Activated naive CD4-positive, alpha-beta T cell treated with anti-CD3 and anti-CD28 coated beads, Interleukin-2, amount 10 ng/mL, durations not matched to agents 7 days and 5 days (primary cell): ENCODE measurements at places on chromosomes 1 and 21.

- no peak for DNase-seq
These were observed 181.3 kb upstream of the USP24 start for GRCh38 chr1:55396381-55396891.

GRCh38 chr1:7710859-7711258 lies 60.2 kb upstream of the VAMP3 start:
- DNase-seq: no peak

- no peak for DNase-seq
These were observed 177.3 kb downstream of the CHRM3 start for GRCh38 chr1:239563681-239564080.

DNA sequence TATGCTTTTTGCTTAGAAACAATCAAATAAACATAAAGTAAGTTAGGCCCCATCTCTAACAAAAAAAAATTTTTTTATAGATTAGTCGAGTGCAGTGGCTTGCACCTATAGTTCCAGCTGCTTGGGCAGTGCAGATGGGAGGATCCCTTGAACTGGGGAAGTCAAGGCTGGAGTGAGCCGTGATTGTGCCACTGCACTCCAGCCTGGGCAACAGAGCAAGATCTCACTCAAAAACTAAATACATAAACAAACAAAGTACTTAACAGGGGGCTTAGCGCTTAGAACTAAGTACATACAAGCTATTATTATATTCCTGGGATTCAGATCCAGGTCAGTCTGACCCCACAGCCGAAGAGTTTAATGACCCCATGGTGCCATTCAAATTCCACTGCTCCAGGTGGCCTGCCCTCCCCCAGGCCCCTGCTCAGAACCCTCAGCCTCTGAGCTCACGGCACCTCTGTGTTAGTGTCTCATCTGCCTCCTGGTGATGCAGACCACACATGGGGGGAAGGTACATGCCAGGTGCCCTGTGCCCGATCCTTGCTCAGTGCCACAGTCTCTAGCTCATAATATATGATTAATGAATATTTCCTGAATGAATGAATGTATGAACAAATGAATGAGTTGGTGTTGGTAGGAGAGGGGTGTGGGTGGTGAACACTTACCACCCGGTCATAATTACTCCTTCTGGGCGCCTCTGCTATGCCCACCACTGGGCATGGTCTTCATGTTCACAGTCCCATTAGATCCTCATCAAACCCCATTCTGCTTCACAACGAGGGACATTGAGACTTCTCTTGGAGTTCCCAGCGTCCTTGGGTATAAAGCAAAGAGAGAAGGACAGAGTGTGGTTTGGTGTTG lies 14.6 kb downstream of the NCMAP start:
- DNase-seq: no peak

DNA sequence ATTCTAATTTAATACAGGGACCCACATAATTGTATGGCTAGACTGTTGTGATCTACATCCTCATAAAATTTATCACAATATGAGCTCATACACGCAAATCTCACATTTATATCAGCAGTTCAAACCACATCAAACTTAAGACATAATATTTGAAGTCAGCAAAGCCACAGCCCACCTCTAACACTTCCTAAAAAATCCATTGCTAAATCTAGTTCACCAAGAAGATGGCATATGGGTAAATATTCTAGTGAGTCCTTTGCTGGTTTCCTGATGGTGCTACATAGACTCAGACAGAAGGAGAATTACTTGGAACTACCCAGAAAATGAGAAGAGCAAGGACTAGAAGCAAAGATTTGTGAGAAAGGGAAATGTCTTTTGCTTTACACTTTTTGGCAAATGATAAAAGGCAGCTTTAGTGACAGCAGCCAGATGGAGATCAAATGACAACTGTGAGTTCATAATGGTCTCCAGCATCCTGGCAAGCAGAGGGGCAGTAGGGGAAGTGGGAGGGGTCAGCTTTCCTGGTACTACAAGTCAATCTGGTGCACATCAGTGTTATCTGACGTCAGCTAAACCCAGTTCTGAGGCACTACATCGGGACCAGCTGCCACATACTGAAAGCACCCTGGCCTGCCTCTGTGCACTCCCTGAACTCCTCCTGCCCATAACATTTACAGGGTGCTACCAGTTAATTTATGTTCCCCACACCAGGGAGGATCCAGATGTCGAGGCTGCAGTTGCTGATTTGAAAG lies 10.6 kb upstream of the GADD45A start:
- DNase-seq: peak; percentile 70

DNA sequence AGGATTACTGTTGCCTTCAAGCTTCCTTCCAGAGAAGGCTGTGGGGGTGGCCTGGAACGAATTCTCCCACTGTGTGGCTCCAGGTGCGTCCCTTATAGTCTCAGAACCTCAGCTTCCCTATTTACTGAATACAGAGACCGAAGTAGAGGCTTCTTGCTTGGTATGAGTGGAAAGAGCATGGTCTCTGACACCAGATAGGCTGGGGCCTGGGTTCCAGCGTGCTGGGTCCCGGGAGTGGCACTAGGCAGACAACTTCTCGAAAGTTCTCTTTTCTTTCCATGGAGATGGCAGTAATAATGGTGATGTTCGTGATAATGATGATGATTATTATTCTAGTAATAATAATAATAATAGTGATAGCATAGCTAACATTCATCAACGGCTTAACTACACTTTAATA lies 161.7 kb downstream of the PTPRU start:
- no peak for DNase-seq
